Caki2 (cell line): ENCODE measurements at places on chromosomes 12 and 14.

DNA sequence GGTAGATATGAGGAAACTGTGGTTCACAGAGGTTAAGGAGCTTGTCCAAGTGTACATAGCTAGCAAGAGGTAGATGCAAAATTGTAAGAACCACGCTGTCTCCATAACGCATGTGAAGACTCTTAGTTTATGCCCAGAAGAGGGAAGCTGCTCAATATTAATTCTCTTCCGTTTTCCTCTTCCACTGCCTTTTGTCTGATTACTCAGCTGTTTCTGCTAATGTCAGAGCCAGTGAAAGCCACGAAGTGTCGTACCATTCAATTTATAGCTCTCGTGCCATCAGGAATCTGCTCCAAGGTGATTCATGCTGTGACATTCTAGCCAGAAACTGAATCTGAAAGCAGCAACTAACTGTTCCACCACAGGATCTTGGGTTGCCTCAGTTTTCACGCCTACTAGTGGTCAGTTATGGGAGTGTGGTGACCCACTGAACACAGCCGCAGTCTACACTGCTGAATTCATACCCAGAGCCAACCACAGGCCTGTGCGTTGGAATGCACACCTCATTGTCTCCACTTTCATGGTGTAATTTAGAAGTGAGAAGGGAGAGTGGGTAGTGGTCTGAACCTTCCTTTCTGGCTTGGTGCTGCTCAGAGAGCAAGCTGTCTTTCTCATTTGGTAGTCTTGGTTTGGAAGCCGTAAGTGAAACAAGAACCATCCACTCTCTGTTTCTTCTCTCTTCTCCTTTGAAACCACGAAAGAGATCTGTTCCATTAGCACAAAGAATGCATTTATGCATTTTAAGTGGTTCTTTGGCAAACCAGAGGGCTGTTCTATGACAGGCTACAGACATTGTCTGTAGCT lies 74.2 kb upstream of the NAP1L1 start:
- peak; percentile 79 for DNase-seq

- no peak for DNase-seq
Observed at GRCh38 chr14:55733599-55733998, 153.6 kb downstream of the KTN1 start.

GRCh38 chr12:67925077-67925476 lies 64.2 kb upstream of the IFNG-AS1 start:
- no peak for DNase-seq

DNA sequence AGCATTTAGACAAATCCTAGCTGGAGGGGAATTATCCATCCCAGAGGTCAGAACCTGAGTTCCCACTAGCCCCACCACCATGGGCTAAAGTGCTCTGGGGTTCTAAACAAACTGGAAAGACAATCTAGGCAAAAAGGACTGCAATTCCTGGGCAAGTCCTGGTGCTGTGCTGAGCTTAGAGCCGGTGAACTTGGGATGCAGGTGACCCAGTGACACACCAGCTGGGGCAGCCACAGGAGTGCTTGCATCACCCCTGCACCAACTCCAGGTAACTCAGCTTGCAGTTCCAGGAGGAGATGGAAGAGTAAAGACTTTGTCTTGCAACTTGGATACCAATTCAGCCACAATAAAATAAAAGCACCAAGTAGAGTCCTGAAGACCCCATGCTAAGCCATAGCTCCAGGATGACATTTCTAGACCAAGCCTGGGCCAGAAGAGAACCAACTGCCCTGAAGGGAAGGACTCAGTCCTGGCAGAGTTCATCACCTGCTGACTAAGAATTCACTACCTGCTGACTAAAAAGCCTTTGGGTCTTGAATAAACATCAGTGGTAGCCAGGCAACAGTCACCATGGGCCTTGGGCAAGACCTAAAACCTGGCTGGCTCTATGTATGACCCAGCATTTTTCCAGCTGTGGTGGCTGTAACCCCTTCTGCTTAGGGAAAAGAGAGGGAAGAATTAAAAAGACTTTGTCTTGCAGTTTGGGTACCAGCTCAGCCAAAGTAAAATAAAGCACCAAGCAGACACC lies 223.4 kb upstream of the DIO2 start:
- peak; percentile 30 for DNase-seq

- no peak for DNase-seq
Observed at GRCh38 chr12:30213166-30213565, 429.4 kb upstream of the TMTC1 start.

DNA sequence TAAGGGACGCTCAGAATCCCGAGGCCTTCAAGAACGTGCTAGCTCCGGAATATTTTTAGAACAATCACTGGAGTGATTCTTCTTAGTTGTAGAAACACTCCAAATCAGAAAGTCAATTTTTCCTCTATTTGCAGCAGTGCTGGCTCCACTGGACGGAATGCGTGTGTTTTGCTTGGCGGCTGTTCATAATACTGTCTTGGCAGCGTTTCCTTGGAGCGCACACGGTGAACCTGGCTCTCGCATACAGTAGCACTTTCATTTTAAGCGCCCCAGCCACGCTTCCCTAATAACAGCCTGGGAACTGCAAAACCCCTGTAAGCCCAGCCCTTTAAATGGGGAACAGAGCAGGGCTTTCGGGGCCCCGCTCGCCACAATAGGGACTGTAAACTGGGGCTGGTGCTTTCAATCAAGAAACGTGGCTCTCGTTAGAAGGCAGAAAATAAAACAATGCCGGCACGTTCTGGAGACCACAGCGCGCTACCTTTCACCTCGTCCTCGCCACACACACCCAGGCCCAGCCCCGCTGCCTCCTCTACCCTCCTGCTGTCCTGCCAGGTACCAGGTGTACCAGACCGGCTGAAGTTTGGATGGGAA lies 79.9 kb downstream of the BCL11B start:
- DNase-seq = peak; percentile 19

DNA sequence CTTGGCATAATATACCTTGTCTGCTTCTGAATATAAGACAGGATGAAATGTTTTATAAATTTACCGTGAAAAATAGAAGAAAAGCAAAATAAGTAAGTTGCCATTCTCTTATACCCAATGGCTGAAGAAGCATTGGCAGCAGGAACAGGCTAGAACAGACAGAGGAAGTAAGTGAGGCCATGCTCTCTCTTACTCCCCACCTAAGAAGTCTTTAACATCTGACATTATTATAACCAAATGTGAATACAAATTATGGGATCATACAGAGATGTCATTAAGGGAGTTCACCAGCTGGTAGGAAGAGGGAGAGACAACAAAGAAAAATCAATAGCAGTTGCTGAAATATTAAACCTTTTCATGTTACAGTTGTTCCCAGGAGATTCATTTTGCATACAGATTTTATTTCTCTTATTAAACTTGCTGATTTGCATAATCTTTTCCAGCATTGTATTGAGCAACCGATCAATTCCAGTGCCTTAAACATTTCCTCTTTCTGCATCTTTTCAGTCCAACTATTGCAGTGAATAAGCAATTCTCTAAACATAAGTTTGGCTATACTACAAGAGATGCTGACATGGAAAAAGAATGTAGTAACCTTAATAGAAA lies 270.6 kb downstream of the SLC6A15 start:
- DNase-seq = no peak

- no peak for DNase-seq
Observed at GRCh38 chr12:26187014-26187798, 8.2 kb upstream of the SSPN start.

DNA sequence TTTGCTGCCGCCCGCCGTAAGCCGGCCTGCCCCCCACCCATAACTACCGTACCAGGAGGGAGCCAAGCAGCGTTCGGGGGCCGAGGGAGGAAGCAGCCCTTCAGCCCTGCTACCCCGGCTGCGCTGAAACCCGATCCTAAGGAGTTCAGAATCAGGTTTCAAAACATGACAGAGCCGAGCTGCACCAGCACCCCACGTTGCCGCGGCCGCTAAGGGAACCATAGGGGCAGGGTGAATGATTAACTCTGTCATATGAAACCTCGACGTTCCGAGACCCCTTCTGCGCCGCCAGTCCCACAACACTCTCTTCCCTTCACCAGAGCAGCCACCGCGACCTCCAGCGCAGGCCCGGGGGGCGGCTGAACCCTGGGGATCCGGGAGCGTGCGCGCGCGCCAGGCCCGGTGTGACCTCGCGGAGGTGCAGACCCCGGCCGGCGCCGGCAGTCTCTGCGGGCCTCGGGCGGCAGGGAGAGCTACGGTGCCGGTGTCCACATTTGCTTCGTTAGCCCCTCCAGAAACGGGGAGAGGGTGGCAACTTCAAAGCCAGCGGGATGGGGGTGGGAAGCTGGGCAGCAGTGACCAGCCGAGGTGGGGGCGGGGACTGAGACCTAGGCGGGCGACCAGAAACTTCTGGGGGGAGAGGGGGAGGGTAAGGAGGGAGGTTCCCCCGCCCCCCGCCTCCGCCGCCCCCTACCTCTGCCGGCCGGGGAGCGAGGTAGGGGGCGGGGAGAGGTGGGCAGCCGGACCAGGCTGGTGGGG lies 1.6 kb downstream of the SIX4 start:
- DNase-seq = peak; percentile 28

GRCh38 chr12:52151153-52151836 lies 40.5 kb downstream of the KRT80 start:
- DNase-seq = no peak

GRCh38 chr14:81565441-81566290 lies 32.0 kb upstream of the SEL1L start:
- no peak for DNase-seq

DNA sequence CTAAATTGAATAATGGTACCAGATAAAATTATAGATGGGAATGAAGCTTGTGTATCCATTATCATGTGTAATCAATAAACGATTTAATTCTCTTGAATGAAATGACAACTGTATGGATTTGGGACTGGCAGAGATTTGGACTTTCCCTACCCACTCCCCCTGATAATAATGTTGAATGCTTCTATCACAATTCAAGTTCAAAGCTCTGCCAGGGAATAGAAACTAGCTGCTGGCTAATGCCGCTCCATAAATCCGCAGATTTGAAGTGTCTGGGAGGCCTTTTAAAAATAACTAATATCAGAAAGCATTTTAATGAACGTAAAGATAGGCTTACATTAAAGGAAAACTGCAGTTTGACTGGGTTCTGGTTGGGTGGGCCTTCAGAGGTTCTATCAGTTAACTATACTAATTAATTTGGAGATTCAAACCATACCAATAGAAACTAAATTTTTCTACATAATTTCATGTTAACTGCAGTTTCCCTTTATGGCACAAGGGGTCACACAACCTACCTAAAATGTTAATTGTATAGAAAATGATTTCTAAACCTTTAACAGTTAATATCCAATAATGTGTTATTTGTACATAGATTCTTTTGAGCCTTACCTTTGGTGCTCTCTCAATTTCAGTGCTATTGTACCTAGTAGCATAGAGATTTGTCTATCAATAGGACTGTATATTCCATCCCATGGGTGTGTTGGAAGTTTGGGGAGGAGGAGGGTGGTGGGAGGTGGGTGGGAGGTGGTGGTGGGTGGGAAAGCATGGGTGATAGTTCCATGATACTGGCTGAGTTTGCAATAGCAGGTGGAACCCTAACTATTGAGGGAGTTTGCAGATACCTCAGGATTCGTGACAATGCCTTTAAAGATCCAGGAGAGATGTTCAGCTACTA lies 4.9 kb downstream of the HNRNPA1 start:
- DNase-seq = no peak

DNA sequence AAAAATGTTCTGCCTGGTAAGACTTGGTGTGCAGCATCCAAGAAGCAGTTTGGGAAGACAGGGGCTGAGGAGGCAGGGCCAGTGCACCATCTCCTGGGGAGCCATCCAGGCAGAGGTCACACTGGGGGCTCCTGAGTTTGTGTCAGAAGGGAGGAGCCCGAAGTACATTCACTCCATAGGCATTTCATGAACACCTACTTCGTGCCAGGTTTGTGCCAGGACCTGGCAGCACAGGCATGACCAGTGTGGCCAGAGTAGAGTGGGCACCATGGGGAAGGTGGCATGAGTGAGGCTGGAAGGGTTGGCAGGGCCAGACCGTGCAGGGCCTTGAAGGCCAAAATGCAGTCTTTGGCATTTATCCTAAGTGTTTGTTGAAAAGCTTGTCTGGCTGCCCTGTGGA lies 86.5 kb upstream of the RIN3 start:
- DNase-seq = no peak

GRCh38 chr12:6763380-6763779 lies 2.8 kb upstream of the PTMS start:
- no peak for DNase-seq

GRCh38 chr14:31387091-31387490 lies 33.3 kb downstream of the HEATR5A start:
- DNase-seq = no peak

- DNase-seq = no peak
Observed at GRCh38 chr12:115672506-115673080, 604.9 kb downstream of the MED13L start.
